A549 (cell line): ENCODE measurements at places on chromosomes 11 and 22. TPM values are rescaled to one million over a fixed set of nuclear protein-coding genes. Genes with fewer than 3 reads are reported as not detected.

HBB gene
- polyA plus RNA-seq, result not detected in 3 replicates

BBOX1 gene
- not detected in 3 replicates for polyA plus RNA-seq

GRCh38 chr11:61756452-61757212 is 4.2 kb downstream of the MYRF start:
- peak; percentile 94 for DNase-seq

- no peak for DNase-seq
Measured at GRCh38 chr11:12441231-12441861, 64.0 kb downstream of the PARVA start.

DNA sequence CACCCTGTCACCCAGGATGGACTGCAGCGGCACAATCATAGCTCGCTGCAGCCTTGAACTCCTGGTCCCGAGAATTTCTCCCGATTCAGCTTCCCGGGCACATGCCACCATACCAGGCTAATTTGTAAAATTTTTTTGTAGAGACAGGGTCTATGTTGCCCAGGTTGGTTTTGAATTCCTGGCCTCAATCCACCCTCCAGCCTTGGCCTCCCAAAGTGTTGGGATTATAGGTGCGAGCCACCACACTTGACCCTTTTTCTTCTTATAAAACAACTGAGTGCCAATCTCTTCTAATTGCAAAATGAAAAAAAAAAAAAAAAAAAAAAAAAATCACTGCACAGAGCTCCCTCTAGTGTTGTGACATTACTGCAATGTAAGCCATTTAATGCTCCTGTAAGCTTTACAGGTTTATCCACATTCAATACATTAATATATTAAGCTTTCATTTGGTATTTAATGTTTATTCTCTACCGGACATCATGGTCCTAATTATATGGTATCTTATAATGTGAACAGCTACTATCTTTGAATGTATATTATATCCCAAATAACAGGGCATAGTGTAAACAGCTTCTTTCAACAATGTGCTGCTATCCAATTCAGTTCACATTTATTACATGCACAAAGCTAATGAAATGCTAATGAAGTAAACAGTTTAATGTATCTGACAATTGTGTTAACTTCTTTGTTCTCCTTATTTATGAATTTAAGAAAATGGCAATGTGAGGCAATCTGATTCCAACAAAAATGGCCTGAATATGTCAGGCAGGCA is 44.6 kb downstream of the COPB1 start:
- peak; percentile 37 for DNase-seq

DNA sequence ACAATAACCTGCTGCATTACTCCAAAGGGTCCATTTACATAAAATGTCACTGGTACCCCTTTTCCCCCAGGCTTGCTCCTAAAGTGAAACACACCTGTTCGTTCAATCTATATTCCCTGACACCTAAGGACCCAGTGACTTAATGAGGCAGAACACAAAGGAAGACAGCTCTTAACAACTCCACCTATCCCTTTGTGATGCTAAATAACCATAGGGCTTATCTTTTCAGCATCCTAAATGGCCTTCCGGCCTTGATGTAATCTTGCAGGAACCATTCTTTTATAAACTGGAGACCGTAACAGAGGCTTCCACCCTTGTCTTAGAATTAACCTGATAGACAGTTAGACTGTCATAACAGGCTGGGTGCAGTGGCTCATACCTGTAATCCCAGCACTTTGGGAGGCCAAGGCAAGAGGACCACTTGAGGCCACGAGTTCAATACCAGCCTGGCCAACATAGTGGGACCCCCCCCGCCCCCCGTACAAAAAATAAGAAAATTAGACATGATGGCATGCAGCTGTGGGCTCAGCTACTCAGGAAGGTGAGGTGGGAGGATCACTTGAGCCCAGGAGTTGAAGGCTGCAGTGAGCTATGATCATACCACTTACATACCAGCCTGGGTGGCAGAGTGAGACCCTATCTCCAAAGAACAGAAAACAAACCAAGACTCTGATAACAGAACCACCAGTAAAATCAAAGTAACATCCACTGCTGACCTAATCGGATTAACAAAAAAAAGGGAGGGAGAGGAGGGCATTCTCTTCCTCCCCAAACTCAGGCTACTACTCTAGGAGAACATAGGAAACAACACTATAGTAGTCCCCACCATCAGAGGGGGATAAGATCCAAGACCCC is 5.1 kb downstream of the CHEK2 start:
- no peak for DNase-seq
